NCI-H187 (cell line): ENCODE measurements at places on chromosomes 4 and X.

GRCh38 chr4:137664046-137664387 lies 131.7 kb upstream of the PCDH18 start:
- DNase-seq = no peak

- no peak for DNase-seq
Observed at GRCh38 chr4:18669390-18669789, 647.8 kb upstream of the LCORL start.

DNA sequence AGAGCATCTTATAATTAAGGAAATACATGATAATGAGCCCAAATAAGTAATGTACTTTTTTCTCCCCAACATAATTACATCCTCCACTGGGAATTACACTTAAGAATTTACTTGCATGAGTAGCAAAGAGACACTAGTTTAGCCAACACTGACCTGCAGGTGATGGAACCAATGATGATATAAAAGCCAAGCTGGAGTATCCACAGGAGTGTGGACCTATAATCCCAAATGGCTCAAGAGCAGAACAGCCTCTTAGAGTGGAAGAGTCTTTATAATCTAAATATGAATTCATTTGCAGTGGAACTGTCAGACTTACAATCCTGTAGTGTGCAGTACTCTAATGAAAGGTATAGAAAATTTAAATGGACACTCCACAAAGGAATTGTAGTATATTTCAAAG lies 22.2 kb downstream of the WDR19 start:
- no peak for DNase-seq

DNA sequence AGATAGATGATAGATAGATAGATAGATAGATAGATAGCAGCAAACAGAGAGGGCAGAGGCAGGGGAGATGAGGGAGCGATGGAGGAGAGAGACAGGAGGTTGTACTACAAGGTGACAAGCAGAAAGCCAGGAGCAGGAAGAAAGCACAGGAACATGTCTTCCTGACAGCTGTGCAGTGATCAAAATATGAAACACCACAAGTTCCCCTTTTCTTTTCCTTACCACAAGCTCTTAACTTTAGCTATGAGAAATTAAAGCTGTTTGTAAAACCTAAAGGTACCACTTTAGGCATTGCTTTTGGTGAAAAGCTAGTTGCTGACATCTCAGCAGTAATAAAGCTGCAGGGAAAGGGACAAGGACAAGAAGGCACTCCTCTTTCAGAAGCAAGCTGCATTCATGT lies 9.1 kb upstream of the MAGED4B start:
- DNase-seq = no peak

DNA sequence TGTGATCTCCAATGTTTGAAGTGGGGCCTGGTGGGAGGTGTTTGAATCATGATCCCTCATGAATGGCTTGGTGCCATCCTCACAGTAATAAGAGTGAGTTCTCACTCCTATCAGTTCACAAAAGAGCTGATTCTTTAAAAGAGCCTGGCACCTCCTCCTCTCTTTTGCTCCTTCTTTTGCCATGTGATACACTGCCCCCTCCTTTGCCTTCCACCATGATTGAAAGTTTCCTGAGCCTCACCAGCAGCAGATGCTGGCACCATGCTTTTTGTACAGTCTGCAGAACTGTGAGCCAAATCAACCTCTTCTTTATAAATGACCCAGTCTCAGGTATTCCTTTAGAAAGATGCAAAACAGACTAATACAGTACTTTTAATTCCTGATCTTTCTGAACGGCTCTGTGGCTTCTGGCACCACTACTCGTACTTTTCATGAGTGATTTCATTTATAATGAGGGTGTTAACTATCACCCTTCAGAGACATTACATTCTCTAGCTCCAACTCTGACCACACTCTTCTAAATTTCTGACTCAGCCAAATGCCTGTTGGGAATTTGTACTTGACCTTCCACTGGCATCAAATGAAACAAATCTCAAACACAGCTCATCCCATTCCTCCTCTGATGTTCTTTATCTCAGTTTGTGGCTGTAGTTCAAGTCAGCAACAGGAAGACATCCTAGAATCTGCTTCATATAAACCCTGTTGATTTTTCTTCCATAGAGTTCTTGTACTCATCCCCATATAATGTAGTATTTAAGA lies 4.2 kb downstream of the UFSP2 start:
- DNase-seq = no peak

- DNase-seq = no peak
Observed at GRCh38 chr4:120096508-120097297, 30.1 kb upstream of the MAD2L1 start.

- no peak for DNase-seq
Observed at GRCh38 chr4:93897559-93897958, 69.0 kb downstream of the ATOH1 start.

GRCh38 chrX:109902665-109903064 lies 100.2 kb upstream of the TMEM164 start:
- no peak for DNase-seq

DNA sequence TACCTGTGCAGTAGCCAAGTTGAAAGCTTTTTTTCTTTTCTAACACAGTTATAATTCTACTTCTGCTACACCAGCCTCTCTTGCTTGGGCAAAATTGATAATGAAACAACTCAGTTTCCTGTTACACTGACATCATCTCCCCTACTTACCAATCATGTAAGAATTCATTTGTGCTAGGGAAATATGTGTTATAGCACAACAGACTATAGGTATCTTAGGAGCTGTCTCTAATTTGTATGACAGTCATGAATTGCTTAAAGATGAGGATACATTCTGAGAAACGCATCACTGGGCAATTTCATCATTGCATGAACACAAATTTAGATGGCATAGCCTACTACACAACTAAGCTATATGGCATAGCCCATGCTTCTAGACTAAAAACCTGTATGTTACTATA lies 246.3 kb upstream of the ANKRD50 start:
- DNase-seq = no peak

GRCh38 chr4:78652282-78652876 lies 100.8 kb downstream of the ANXA3 start:
- no peak for DNase-seq

DNA sequence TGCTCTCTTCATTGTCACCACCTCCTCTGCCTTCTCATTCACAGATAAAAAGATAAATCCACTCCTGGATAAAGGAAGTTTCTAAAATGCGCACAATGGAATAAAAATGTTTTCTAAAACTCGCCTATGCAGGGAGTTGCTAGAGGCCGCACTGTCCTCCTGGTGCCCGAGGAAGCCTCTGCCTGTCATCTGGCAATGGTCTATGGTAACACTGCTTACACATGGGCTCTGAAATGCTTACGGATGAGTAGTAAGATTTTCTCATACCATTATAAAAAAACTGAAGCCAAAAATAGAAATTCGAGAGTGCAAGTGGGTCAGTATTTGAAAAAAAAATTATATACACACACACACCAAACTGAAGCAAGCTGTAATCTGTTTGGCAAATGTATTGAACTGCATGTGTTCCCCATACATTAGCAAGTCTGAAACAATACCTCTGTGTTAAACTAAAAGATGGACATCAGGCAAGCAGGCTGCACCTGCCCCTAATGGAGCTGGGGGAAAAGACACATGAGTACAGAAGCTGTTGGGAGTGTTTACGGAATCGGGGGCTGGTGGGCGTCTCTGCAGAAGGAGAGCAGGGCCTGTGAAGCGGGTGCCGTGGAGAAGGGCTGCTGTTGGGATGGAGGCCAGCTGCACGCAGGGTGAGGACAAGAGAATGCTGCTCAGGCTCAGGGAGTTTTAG lies 103.3 kb upstream of the FAT1 start:
- DNase-seq = no peak

DNA sequence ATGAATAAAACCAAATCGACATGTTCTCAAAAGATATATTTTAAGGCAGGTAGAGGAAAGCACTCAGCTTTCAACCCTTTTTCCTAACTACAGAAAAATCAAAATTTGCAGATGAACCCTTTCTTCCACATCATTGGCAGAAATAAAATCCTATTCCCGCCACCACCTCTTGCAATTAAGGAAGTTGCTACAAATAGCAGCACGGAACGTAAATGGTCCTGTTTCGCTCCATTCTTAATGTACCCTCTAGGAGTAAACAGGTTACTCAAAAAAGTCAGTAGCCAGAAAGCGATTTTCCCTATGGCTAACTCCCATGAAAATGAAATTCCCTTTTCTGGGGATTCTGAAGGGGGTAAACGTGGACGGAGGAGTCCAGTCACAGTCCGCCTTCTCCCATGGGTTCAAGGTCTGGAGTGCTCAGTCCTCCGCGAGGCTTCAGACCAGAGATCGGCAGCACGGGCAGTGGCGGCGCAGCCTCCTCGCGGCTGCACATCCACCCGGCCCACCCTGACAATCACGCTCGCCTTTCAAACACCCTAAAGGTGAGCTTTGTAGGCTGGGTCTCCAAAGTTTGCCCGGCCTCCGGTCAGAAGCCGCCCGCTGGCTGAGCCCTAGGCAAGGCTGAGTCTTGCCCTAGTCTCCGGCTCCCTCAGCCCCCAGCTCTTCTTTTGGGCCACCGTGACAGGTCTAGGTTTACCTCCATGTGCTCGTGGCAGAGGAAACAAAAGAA lies 1.8 kb downstream of the ATP11C start:
- no peak for DNase-seq

- no peak for DNase-seq
Observed at GRCh38 chr4:142752202-142752786, 93.8 kb downstream of the INPP4B start.

- no peak for DNase-seq
Observed at GRCh38 chrX:146224442-146224841, 406.8 kb downstream of the SLITRK2 start.

DNA sequence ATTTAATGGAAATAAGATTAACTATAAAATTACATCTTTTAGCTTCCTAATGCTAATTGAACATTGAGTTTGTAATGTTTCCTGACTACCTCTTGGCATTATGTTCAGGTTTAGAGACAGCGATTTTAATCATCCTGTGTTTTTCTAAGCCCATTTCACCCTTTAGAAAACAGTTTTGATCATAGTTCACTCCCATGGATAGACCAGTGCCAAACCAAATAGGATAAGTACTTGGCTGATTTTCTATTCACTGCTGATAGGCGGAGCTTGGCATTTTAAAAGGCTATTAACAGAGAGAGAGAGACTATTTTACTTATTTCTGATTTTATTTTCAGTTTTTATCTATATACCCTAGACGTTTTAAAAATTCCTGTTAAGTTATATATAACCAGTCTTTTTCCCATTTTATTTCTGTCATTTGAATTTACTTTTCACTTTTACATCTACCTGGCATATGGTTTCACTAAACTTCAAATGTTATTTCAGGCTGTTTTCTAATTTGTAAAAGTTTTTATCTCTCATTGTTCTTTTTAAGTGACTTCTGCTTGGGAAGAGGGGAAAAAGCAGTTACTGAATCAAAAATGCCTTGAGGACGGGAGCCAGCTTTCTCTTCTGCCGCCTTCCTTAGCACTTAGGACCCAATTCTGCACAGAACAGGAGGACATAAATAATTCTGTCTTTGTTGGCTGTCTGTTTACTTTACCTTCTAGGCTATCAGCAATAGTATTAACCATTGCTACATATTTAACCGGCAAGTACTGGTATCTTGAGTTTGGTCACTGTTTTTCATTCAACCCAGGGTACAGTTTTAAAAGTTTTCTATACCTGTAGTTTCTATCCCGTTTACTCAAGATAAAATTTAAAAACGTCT lies 46.4 kb downstream of the SGMS2 start:
- DNase-seq = no peak
